ENCODE measurements at places on chromosomes 7 and 10.

- no peak for DNase-seq
These were observed 731 bp upstream of the CRPPA start for GRCh38 chr7:16422103-16422435.

- DNase-seq, result no peak
These were observed 81.2 kb upstream of the OIT3 start for GRCh38 chr10:72812415-72812752.

DNA sequence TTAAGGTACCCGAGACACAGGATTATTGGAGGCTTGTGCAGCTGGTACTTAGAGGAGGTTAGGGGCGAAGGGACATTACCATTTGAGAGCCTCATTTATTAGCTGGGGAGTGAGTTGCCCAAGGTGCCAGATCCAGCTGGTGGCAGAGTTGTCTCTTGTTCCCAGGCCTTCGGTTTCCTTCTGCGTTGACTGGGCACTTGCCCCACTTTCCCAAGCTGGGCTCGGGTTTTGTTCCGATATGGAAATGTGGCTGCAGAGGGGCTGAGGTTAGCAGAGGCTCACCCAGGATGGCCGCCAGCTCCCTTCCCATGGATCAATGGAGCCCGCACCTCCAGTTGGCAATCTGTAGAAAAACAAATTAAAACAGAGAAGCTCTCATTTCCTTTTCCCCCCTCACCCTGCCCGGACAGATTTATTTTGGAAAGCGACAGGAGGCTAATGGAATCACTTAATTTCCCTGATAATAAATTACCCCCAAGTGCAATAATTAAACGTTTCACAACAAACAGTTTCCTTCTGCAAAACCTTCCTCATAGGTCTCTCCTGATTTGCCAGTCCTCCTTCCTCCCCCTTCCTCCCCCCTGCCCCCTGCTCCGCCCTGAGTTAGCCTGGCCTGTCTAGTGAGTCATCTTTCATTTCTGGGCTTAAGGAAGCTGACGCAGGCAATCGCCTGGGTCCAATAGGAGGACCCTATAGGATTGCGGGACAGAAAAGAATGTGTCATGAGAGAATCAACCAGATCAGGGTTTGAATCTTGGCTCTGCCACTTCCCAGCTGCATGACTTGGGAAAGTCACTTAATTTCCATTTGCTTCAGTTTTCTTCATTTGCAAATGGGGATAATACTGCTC lies 51.7 kb downstream of the ADRA2A start:
- DNase-seq, result no peak

DNA sequence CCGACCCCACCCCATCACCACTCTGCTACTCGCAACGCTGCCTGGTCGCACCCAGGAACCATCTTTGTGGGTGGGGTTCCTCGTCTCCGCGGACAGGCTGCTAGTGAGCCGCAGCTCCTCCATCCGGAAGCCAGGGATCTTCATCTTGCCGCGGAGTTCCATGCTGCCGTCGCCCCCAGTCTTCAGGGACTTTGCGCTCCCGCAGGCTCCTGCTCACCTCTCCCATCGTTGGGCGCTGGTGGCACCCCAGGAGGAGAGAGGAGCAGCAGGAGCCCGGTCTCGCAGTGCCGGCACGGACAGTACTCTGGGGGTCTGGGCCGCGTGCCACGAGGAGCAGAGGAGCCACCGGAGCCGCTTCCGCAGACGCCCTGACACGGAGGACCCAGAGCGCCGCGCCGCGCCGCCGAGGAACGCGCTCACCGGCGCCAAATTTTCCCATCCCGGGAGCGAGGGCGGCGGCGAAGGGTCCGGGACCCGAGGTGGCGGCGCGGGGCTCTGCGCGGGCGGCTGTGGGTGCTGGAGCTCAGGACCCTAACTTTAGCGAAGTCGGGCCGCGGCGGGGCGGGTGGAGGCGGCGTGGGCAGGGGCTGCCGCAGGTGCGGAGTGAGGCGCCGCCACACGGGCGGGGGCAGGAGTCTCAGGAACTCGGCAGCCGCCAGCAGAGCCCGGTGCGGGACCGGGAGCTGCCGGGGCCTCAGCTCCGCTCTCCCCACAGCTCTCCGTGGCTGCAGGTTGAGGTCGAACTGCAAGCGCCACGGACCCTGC lies 750.1 kb upstream of the SORCS1 start:
- DNase-seq, result no peak

DNA sequence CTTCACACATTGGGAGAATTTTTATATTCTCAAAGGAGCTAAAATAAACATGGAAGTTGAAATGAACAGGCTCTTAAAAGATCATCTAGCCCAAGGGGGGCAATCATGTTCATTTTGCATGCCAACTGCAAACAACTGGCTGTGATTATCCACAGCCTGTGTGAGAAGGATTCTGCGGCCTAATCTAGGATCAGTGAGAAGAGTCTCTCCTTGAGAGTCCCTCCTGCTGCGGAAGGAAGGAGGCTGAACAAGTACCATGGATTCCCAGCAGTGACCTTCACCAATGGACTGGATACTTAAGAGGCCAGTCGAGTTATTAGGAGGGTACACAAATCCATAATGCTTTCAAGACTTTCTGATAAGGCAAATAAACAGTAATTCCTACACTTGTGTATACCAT lies 76.7 kb downstream of the IGF2BP3 start:
- DNase-seq, result no peak

DNA sequence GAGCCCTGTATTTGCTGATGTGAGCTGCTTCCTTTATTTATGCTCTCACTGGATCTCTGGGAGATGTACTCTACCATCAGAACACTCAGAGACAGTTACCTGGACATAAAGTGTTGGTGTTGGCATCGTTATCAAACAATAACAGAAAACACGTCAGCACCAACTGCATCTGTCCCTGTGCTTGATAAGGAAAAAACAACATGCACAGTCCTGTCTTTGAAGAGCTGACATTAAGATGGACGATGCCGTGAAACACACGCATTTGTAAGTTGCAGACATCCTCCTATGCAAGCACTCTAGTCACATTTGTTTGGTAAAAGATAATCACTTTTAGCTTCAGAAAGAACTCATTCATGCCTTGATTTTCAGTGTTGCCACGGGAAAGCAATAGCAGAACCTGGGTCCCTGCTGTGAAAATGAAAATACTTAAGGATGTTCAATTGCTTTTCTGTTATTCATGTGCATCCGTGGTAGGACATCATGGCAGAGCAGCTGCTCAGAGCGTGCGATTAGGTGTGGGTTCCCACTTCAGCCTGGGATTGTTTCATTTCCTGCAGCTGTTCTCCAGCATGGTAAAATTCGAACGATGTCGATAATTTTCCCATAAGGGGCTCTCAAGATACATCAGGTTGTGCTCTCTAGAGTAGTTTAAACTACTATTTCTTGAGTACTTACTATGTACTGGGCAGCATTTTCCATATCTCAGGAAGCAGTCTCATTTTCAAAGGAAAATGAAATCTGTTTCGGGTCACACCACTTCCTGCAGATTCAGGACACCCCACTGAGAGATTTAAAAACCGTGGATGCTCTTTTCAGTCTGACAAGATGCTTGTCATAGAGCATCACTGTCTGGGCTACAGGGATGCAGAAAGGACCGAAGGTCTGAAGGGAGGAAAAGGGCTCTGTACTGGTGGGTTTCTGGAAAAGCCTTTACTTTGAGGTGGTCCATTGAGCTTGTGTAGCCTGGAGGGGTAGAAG lies 248.7 kb downstream of the CAMK1D start:
- no peak for DNase-seq

GRCh38 chr10:52359441-52359840 lies 45.4 kb downstream of the DKK1 start:
- DNase-seq, result no peak

DNA sequence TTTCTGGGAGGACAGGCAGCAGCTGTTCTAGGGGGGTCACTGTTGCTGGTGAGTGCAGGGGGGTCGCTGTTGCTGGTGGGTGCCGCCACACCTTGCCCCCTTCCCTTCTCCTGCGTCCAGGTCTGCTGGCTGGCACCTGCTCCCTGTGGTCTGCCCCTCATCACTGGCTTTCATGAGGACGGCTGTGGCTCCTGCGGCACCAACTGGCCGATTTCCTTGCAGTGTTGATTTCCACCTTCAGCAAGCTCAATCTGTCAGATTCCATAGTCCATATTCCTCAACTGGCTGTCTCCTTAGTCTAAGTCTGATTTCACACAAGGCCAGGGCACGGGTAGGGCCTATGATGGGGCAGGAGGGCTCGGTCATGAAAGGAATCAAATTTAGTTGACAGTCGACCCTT lies 23.4 kb upstream of the GRB10 start:
- no peak for DNase-seq

DNA sequence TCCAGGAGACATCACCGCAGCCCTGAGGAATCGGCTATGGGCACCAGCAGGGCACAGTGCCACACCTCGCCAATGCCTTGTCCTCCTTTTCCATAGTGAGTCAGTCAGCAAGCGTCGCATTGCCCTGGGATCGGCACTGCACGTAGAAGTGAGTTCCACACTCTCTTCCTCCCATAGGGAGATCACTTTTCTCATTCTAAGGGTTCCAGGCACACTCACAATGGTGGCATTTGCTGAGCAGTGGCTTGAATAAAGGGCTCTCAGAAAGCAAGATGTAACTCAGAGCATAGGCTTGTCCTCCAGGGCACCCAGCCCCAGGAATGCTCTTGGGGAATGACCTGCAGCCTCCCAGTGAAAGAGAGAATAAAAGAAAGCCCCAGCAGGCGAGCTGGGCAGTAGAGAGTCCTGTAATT lies 1.1 kb upstream of the VIM start:
- DNase-seq, result no peak

GRCh38 chr10:127836966-127837365 lies 55.8 kb downstream of the CLRN3 start:
- DNase-seq, result no peak

DNA sequence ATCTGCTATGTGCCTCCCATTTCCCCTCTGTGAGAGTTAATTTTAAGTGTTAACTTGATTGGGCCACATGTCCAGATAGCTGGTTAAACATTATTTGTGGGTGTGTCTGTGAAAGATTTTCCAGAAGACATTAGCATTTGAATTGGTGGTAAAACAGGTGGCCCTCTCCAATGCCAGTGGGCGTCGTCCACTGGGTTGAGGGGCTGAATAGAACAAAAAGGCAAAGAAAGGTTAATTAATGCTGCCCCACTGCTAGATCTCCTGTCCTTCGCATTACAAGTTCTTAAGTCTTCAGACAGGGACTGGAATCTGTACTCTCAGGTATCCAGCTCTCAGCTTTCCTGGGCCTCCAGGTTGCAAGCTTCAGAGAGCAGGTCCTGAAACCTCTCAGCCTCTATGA lies 1160.9 kb upstream of the LRRN3 start:
- no peak for DNase-seq

- no peak for DNase-seq
These were observed 270.8 kb upstream of the POM121L12 start for GRCh38 chr7:52764492-52765169.

DNA sequence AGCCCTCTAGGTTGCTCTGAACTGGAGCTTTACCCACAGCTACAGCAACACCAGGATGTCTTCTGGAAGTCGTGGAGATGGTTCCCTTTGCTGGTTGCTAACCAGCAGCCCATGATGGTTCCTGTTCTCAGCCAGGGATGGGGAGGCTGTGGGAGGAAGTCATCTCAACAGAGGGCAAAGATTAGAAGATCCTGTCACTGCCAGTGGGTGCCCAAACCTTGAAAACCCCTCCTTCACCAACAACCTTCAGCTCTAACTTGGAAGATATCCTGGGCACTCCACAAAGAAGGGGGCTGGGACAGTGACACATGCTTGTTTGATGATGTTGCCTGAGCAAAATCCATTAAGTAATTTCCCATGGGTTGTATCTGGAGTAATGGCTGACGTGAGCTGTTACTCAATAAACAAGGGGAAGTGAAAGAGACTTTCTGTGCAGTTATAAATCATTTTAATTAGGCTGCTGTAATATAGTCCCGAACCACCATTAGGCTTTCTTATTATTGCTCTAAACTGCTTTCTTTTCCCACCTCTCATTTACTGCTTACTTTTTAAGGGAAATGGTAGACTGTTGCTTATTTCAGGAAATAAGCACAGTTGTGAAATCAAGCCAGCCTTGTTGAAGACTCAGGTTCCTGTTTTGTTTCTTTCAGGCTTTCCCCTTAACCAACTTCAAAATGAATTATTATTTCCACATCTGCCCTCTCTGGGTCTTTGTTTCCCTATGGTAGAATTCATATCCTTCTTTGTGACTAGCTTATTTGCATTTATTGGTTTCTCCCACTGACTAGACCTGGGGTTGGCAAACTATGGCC lies 124.8 kb downstream of the PPP1R17 start:
- DNase-seq, result no peak

DNA sequence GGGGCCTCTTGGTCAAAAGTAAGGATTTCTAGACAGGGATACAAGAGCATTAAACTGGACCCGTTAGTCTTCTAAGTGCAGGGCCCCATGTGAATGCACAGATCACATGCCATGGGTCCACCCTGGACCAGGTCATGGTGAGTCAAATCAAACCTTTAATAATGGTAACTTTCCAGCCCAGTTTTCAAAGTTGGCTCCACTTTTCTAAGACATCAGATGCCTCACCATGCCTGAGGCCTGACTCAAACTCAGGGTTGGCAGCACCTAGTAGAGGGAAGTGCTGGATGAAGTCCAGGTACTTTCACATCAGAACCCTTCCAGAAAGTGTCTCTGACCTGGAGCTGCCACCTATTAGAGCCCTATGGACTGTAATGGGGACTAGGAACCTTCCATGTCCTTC lies 9.7 kb upstream of the SMIM30 start:
- DNase-seq, result no peak

DNA sequence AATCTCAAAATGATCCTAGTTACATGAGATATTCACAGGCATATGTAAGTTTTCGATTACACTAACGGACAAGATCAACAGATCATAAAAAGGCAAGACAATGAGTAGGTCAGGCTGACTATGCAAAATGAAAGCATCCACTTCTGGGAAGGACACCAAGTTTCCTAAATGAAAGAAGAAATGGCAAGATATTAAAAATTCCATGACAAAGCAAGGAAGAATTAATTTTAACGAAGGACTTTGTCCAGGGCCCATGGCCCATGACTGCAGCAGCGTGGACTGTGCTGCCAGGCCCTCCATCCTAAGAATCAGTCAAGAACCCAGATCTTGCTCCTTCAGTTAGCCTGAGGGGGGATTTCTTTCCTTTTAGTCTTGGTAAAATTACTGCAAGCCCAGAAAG lies 182.4 kb upstream of the FRMD4A start:
- no peak for DNase-seq
